T-cell (primary cell): ENCODE measurements at places on chromosomes 7 and 10.

- no peaks in the 10 kb centered on the region for H3K27me3 ChIP-seq
- H3K27ac ChIP-seq: no peak overlapping the region
- no peak for DNase-seq
- no peaks in the 10 kb centered on the region for H3K4me1 ChIP-seq
- H3K36me3 ChIP-seq: no peaks in the 10 kb centered on the region
Observed at GRCh38 chr10:22962817-22963216, 35.0 kb downstream of the ARMC3 start.

DNA sequence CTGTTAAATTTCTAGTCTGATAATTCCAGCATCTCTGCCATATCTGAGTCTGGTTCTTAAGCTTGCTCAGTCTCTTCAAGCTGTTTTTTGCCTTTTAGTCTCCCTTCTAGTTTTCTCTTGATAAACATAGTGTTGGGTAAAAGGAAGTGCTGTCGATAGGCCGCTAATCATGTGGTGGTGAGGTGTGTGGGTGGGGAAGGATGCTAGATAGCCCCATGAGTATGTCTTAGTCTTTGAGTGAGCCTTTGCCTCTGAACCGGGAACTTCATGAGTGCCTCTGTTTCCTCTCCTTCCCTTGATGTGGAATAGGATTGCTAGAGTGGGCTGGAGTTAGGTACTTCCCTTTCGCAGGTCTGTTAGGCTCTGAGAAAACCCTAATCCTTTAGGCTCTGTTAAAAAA lies 441.8 kb downstream of the INHBA start:
- H3K4me3 ChIP-seq: no peak overlapping the region
- no peaks in the 10 kb centered on the region for H3K27me3 ChIP-seq
- DNase-seq: no peak
- H3K36me3 ChIP-seq: no peaks in the 10 kb centered on the region

- DNase-seq: peak; percentile 56
- peak overlapping the region; percentile 81 for H3K4me3 ChIP-seq
- peak overlapping the region; percentile 73 for H3K27ac ChIP-seq
Observed at GRCh38 chr7:22854158-22855048, 31.8 kb upstream of the TOMM7 start.

GRCh38 chr7:128136215-128136597 lies 104.9 kb upstream of the LEP start:
- peaks cover 43% of the 10 kb centered on the region for H3K27me3 ChIP-seq
- no peak overlapping the region for H3K27ac ChIP-seq
- no peaks in the 10 kb centered on the region for H3K36me3 ChIP-seq
- no peak for DNase-seq
- peaks cover 24% of the 10 kb centered on the region for H3K4me1 ChIP-seq

GRCh38 chr10:119608316-119609155 lies 11.8 kb upstream of the TIAL1 start:
- no peak overlapping the region for H3K4me3 ChIP-seq
- H3K36me3 ChIP-seq: no peaks in the 10 kb centered on the region
- H3K27ac ChIP-seq: no peak overlapping the region
- no peaks in the 10 kb centered on the region for H3K27me3 ChIP-seq
- H3K4me1 ChIP-seq: no peaks in the 10 kb centered on the region
- DNase-seq: peak; percentile 17

DNA sequence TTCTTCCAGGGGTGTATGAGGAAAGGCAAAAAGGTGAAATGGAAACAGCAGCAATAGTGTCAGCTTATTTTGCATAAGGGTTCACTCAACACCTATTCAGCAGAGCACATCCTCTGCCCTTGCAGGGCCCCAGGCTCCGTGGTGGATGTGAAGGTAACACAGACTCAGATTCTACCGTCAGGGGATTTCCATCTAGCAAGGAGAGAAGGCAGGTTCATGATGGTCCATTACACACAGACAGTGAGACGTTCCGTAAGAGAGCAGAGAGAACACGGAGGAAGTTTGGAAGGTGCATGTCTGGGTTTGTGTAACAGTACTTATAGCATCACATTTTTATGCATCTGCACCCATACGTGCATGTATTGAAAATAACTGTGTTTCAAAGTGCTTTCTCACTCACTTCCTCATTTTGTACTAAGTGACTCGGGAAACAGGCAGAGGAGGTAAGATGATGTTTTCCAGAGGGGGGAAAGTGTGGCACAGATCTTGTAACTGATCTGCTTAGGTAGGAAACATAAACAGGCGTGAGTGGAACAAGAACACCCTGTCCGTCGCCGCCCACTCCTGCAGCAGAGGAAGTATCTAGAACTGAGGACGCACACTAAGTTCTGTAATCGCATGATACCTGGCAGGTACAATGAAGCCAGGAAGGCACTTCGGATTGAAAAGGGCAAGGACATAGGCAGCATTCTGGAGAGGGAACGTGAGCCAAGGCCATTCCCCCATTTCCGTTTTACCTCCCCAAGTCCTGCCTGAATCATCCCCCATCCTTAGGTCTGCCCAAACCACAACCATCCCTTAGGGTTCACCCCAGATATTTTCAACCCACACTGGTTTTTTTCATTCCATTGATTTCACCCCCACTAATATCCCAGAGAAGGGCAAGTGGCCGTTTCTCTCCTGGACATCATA lies 1.0 kb upstream of the ENO4 start:
- no peaks in the 10 kb centered on the region for H3K27me3 ChIP-seq
- DNase-seq: no peak
- no peaks in the 10 kb centered on the region for H3K4me1 ChIP-seq
- H3K27ac ChIP-seq: no peak overlapping the region
- H3K36me3 ChIP-seq: no peaks in the 10 kb centered on the region

GRCh38 chr7:3065724-3066143 lies 22.1 kb upstream of the CARD11 start:
- DNase-seq: peak; percentile 58
- no peaks in the 10 kb centered on the region for H3K27me3 ChIP-seq
- peak overlapping the region; percentile 51 for H3K27ac ChIP-seq
- H3K36me3 ChIP-seq: no peaks in the 10 kb centered on the region
- peaks cover 31% of the 10 kb centered on the region for H3K4me1 ChIP-seq

DNA sequence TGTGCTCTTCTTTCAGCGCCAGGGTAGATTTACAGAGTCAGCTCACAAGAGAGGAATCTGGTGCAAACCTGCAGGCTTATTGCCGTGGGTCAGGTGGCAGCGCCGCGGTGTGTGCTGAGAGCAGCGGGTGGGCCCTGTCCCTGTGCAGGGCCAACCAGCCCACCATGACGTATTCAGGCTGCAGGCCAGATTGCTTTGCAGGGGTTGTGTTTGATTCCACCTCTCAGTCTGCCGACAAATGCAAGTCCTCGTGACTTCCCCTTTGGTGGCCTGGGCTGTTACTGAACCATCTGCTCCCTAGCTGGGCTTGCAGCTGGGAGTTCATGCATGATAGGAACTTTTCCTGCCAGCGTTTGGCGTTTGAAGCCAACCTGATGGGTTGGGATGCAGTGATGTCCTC lies 66.7 kb upstream of the LEP start:
- H3K4me1 ChIP-seq: no peaks in the 10 kb centered on the region
- no peak for DNase-seq
- H3K27ac ChIP-seq: no peak overlapping the region
- no peaks in the 10 kb centered on the region for H3K36me3 ChIP-seq

- H3K36me3 ChIP-seq: no peaks in the 10 kb centered on the region
- H3K4me1 ChIP-seq: peaks cover 28% of the 10 kb centered on the region
- peak overlapping the region; percentile 97 for H3K4me3 ChIP-seq
- no peaks in the 10 kb centered on the region for H3K27me3 ChIP-seq
Observed at GRCh38 chr10:17644485-17644943, 563 bp downstream of the STAM start.

- H3K27ac ChIP-seq: no peak overlapping the region
- no peak overlapping the region for H3K4me3 ChIP-seq
- no peaks in the 10 kb centered on the region for H3K27me3 ChIP-seq
- no peak for DNase-seq
- H3K36me3 ChIP-seq: no peaks in the 10 kb centered on the region
Observed at GRCh38 chr10:126504761-126505112, 116.5 kb upstream of the ADAM12 start.

GRCh38 chr10:61120805-61121204 lies 176.8 kb upstream of the RHOBTB1 start:
- DNase-seq: no peak
- H3K4me3 ChIP-seq: no peak overlapping the region
- no peak overlapping the region for H3K27ac ChIP-seq
- no peaks in the 10 kb centered on the region for H3K27me3 ChIP-seq

- no peaks in the 10 kb centered on the region for H3K36me3 ChIP-seq
- H3K4me3 ChIP-seq: no peak overlapping the region
- H3K27ac ChIP-seq: no peak overlapping the region
Observed at GRCh38 chr7:138449580-138449979, 10.5 kb upstream of the TRIM24 start.

DNA sequence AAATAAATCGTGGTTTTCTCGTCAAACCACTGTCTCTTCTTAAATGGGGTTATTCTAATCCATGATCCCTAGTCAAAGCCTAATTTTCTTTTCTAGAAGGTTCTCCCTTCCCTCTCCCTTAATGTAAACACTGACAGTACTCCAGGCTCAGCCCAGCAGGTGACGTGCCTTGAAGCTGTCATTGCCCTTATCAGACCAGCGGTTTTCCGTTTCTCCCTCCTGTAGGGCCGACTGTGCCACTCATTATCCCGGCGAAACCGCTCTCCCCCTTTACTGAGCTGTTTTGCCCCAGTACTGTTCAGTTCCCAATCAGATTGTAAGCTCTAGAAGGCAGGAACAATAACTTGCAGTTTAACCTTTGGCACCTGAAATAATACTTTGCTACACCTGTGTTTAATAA lies 153.5 kb upstream of the RHEB start:
- DNase-seq: no peak
- no peaks in the 10 kb centered on the region for H3K27me3 ChIP-seq
- H3K4me1 ChIP-seq: peaks cover under 1% of the 10 kb centered on the region
- H3K27ac ChIP-seq: no peak overlapping the region
- H3K4me3 ChIP-seq: no peak overlapping the region

GRCh38 chr7:42155584-42156290 lies 81.3 kb downstream of the GLI3 start:
- no peaks in the 10 kb centered on the region for H3K27me3 ChIP-seq
- no peaks in the 10 kb centered on the region for H3K4me1 ChIP-seq
- no peak overlapping the region for H3K4me3 ChIP-seq
- H3K36me3 ChIP-seq: no peaks in the 10 kb centered on the region
- no peak for DNase-seq
- H3K27ac ChIP-seq: no peak overlapping the region

DNA sequence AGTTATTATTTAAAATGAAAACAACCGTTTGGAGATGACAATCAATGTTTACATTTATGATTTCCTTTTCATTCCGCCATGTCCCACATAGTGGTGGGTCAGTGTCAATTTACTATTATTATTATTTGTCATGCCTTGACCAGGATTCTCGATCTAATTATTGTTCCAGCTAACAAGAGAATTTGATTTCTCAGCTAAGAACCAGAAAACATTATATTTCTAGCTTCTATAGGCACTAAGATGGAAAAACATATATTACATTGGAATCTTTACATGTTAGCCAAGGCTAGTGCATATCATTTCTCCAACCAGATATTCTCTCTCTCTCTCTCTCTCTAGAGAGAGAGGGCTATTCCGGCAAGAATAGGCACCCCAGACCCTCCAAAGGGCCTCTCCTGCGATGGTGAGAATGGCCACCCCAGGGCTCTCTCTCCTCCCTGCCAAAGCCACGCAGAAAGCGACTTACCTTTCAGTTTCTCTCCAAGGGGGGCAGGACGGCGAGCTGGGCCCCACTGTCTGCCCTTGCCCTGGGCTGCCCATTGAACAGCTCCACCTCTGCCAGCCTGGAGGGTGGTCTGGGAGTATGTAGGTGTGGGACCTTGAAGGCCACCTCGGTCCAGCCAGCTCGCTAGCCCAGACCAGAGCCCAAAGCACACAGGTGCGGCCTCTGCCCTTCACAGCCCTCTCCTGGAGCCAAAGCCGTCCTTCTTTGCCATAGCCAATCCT lies 2.4 kb downstream of the HOXA3 start:
- peaks cover 54% of the 10 kb centered on the region for H3K4me1 ChIP-seq
- no peaks in the 10 kb centered on the region for H3K36me3 ChIP-seq
- no peak overlapping the region for H3K27ac ChIP-seq
- no peak for DNase-seq
- H3K27me3 ChIP-seq: peaks cover 91% of the 10 kb centered on the region
- peak overlapping the region; percentile 44 for H3K4me3 ChIP-seq

DNA sequence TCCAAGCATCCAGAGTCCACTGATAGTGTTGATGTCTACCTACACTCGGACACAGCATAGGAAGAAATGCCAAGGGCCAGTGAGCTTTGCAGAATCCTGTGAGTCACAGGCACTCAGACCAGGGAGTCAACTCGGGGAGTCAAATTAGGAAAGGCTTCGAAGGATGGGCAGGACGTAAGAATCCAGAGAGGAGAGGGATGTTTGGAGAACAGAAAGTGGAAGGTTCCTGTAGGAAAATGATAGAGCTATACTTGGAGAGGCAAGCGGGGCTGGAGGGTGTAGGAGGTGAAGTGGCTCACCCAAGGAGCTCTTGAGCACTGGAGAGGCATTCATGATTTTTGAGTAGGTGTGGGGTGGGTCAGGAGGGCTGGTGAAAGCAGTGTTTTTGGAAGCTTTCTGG lies 3.0 kb downstream of the ZYX start:
- H3K4me3 ChIP-seq: no peak overlapping the region
- no peaks in the 10 kb centered on the region for H3K27me3 ChIP-seq
- DNase-seq: no peak
- peaks cover 27% of the 10 kb centered on the region for H3K36me3 ChIP-seq

DNA sequence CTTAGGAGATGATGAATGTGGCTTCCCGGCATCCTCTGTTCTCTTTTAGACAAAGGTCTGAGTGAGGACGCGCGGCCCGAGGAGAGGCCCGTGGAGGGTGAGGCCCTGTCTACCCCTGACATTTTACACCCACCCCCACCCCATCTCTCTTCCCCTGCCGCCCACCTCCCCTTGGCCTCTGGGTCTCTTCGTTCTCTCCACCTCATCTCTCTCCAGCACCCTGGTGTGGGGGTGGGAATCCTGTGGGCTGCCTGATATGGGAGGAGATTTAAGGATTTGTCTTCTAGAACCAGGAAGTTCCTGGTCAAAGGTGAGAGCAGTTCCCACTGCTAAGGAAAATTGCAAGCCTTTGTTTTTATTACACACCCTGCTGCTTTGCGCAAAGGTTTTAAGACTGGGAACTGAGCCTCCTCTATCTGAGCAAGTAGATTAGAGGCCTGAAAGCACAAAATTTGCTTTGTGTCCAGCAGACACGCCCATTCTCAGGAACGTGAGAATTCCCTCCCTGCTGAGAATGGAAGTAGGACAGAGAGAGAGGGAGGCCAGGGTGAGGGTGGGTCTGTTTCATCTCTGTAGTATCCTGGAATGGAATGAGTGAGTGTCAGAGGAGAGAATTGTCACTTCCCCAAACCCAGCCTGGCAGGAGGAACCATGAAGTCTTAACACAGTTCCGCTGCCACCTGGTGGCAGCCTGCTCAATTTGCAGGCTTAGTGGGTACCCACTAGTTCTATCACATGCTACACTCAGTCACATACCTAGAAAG lies 91.2 kb downstream of the GTF2IRD1 start:
- peak; percentile 17 for DNase-seq
- no peak overlapping the region for H3K4me3 ChIP-seq
- H3K27me3 ChIP-seq: peaks cover 4% of the 10 kb centered on the region
- no peak overlapping the region for H3K27ac ChIP-seq
- no peaks in the 10 kb centered on the region for H3K4me1 ChIP-seq

- no peak overlapping the region for H3K27ac ChIP-seq
- no peaks in the 10 kb centered on the region for H3K36me3 ChIP-seq
- H3K4me3 ChIP-seq: no peak overlapping the region
Observed at GRCh38 chr7:46811529-46811928, 770.4 kb downstream of the TNS3 start.
